ENCODE measurements at places on chromosomes 3 and 15.

DNA sequence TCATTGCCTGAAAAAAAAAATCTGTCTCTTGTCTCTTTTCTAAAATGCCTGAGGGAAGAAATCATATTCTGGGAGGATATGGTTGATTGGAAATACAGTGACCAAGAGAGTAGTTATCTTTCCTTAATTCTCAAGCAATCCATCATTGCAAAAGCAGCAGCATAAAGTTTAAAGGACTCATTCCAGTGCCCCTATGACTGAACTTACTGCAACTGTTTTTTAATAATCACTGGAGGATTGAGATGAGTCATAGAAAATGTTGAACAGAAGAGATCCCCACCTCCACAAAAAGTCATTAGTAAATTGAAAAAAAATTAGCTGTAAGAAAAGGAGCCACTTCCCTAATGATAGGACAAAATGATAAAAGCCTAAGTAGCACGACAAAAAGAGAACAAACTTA is 121.5 kb downstream of the SLC9A9 start:
- DNase-seq: no peak

DNA sequence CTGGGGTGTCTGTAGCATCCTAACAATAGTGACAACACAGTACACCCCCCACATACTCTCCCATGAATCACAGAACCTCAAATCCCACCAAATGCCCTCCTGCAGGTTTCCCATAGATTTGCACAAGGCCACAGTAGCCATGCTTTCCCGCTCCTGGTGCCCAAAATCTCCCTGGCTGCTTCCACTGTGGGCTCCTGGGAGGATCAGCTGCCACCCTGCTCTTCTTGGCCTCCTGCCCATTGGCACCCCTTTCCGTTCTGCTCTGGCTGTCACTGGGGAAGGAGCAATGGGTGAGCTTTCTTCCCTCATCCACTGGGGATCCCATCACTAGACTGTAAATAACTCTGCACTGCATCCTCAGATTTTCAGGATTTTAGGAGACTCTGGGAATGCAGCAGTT is 92.1 kb upstream of the SLC24A5 start:
- DNase-seq: no peak

DNA sequence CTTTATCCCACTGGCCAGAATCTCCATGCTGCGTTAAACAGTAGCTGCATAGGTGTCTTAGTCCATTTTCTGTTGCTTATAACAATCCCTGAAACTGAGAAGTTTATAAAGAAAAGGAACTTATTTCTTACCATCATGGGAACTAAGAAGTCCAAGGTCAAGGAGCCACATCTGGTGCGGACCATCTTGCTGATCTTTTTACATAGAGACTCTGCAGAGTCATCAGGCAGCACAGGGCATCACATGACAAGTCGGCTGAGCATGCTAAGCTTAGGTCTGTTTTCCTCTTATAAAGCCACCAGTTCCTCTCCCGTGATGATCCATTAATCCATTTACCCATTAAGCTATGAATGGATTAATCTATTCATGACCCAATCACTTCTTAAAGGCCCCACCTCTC is 22.4 kb upstream of the FAM174B start:
- no peak for DNase-seq

GRCh38 chr3:77404871-77405270 is 365.0 kb downstream of the ROBO2 start:
- no peak for DNase-seq

GRCh38 chr15:88040516-88040915 is 216.0 kb downstream of the NTRK3 start:
- DNase-seq: no peak

- DNase-seq: no peak
Observed at GRCh38 chr3:72814308-72814707, 33.9 kb downstream of the SHQ1 start.

GRCh38 chr3:169384573-169384972 is 278.9 kb downstream of the MECOM start:
- DNase-seq: no peak
